ENCODE measurements at places on chromosomes 6 and 20. TPM values are rescaled to one million over a fixed set of nuclear protein-coding genes. Genes with fewer than 3 reads are reported as not detected.

Gene FKBP1C
- 0.08 TPM for total RNA-seq

Gene SPINT4
- total RNA-seq: not detected

GRCh38 chr6:156585859-156586258 lies 191.3 kb upstream of the ARID1B start:
- DNase-seq: no peak

- no peak for DNase-seq
These were observed 17.6 kb upstream of the L3MBTL3 start for GRCh38 chr6:130000526-130001421.

- no peak for DNase-seq
These were observed 274.3 kb upstream of the FERMT1 start for GRCh38 chr20:6397115-6397514.

GRCh38 chr20:43568706-43569105 lies 9.9 kb downstream of the SGK2 start:
- DNase-seq: no peak

DNA sequence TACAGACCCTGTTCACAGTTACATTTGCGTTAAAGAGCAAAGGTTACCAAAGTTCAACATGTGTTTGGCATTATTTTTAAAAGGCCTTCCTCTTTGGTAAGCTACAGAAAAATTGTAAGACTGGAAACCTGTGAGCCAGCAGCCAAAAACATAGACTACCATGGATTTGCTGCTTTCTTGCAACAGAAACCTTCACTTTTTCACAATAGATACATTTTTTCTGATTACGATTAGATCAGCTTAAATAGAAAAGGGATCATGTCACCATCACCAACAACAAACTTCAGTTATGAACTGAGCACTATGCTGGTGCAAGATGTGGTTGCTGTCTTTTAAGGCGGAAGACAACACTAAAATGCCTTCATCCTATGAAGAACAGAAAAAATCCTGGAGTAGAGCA lies 112.3 kb upstream of the MARCKS start:
- DNase-seq: no peak

All from HT-29 (cell line).